ENCODE measurements at places on chromosomes 2 and 18.

DNA sequence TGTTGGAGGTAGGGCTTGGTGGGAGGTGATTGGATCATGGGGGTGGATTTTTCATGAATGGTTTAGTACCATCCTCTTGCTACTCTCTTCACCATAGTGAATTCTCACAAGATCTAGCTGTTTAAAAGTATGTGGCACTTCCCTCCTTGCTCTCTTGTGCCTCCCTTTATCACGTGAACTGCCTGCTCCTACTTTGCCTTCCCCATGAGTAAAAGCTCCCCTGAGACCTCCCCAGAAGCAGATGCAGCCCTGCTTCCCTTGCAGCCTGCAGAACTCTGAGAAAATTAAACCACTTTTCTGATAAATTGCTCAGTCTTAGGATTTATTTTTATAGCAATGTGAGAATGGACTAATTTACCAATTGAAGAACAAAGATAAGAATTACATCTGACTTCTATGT, 223.1 kb downstream of the RNF144A start:
- no peak for DNase-seq

GRCh38 chr2:36697424-36698066, 1.0 kb downstream of the VIT start:
- DNase-seq = no peak

DNA sequence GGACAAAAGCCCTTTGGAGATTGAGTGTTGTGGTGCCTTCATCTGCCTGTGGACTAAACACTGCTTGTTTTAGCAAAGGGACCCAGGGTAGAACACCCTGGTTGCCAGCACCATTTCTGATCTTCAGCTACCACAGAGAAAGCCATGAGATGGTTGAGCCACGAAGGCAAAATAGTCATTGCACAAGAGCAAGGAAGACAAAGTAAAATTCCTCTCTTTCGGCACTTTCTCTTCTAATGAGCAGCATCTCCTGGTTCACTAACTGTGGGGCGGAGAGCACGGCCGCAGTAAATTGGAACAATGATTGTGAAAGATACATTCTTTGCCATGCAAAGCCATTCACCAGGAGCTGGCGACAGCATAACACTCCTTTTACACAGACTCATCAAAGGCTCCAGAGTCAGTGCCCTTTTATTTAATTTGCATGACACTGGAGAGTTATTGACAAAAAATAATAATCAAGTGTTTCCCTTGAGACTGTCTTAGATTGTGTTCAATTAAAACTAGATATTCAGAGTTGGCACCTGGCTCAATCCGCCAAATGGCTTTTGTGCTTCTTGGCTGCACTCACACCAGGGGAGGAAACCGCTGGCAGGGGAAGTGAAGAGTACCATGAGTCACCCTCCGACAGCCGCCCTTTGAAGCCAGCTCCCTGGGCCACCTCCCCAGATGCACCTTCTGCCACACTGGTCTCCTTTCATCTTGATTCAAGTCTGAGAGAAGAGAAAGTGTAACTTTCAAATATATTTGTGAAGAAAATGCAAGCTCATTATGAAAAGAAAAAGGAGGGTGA, 100.5 kb upstream of the MEIS1 start:
- no peak for DNase-seq

GRCh38 chr18:46009125-46009840, 42.2 kb upstream of the EPG5 start:
- no peak for DNase-seq

DNA sequence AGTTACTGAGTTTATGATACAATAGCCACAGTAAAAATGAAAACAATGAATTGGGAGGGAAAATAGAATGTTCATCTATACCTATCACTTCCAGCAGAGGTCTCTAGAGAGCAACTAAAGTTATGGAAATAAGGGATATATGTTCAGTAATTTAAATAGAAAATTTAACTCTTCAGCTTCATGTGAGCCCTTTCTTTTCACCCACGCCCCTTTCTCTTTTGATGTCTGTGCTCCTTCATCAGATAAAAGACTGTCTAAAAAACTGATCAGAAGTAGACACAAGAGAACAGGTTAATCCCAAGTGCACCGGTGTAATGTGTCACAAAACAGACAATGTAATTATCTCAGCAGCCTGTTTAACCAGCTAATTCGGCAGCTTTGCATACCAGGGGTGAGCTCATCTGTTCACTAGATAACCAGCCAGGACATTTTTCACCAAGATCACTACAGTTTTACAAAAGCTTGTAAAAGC, 238.5 kb upstream of the ERBB4 start:
- DNase-seq = peak; percentile 82

DNA sequence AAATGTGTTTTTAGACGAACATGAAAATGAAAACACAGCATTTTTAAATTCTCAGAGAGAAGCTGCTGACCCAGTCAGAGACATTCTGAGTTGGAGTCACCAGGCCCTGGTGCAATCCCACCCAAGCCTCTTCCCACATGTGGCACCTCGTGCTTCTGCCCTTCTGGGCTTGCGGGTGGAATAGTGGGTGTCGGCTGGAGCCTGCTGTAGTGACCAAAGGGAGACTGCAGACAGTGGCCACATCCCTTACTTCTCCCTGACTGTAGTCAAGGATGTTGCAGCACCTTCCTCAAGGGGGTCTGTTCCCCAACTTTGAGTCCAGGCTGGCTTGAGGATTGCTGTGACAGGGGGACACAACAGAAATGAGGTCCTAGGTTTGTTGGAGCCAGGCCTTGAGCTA, 104.4 kb upstream of the GLI2 start:
- no peak for DNase-seq

DNA sequence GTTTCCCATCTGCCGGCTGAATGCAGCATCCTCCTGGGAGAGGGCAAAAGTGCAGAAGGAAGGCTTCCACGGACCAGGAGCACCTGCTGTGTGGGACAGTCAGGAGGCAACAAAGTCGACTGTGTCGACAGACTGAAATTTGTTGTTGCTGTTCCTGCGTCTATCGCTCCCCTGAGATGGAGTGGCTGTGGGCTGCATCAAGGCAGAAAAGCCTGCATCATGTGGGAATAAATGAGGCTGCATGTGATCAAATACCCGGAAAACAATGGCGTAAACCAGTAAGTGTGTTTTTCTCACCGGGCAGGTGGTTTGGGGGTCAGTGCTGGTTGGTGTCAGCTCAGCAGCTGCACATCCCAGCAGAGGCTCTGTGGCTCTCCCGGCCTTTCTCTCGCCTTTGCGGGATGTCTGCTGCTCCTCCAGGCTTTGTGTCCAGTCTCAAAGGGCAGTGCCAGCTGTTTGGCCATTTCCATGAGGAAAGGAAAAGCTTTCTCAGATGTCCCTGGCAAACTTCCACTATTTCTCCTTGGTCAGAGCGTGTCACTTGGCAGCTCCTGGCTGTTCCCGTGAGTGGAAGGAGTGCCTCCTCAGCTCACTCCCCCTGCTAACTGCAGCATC, 262.4 kb downstream of the NDUFA10 start:
- DNase-seq = no peak

- DNase-seq = no peak
Measured at GRCh38 chr2:176477336-176477735, 208.1 kb downstream of the MTX2 start.

DNA sequence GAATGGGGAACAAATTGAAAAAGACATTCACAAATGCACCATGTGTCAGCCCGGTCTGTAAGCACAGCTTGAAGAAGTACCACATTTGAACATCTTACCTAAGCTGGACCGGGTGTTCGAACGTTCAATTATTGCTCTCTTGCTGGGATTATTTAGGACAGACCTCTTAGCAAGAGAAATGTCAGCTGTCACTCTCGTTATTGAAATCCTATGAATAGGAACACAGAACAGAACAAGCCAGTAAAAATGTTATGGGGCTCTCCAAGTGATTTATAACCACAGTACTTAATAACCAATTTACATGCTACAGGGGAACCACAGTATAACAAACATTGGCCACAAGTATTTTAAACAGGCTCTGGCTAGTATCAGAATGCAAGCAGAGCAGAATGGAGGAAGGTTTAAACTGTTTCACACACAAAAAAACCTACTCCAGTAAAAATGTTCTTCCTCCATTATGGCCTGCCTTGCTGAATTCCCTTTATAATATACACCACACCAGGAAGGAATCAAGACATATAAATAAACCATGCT, 32.5 kb upstream of the ARL5A start:
- DNase-seq = peak; percentile 56

DNA sequence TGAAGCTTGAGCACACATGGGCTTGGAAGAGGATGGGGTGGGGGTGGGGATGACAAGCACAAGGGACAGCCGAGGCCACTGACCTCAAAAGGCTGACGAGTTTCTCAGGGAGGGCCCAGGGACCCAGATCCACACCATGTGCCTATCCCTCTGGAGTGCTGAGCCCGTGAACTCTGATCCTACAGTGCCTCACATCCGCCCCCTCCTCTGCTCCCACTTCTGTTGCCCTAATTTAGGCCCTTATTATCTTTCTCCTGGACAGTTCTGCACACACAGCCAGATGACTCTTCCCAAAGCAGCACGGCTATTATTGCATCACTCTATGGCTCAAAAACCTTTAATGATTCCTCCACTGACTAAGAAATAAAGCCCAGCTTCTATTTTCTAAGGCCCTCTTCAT, 24.8 kb downstream of the CYRIA start:
- DNase-seq = peak; percentile 18

DNA sequence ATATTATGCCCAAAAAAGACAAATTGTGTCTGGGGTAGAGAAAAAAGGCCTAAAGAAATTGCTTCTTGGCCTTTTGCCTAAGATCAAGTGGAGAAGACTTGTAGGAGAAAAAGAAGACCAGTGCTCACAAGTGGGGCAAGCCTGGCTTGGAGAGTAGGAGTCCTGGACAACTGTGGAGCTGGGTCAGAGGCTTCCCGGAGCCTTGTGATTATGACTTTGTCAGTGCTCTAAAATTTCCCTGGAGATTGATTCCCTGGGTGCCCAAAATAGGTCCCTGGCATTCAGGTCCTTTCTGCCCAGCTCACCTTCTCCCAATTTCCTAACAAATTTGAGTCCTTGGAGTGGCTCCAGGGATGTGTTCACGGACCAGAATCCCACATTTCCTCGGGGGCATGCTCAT, 787 bp upstream of the TRIM54 start:
- no peak for DNase-seq

- no peak for DNase-seq
Measured at GRCh38 chr2:24768013-24768412, 25.2 kb downstream of the PTRHD1 start.

- DNase-seq = no peak
Measured at GRCh38 chr18:36711014-36711725, 117.6 kb downstream of the TPGS2 start.

GRCh38 chr18:79404567-79404910, 8.8 kb downstream of the NFATC1 start:
- DNase-seq = no peak

- DNase-seq = peak; percentile 94
Measured at GRCh38 chr2:16948053-16948452, 282.4 kb upstream of the CYRIA start.

DNA sequence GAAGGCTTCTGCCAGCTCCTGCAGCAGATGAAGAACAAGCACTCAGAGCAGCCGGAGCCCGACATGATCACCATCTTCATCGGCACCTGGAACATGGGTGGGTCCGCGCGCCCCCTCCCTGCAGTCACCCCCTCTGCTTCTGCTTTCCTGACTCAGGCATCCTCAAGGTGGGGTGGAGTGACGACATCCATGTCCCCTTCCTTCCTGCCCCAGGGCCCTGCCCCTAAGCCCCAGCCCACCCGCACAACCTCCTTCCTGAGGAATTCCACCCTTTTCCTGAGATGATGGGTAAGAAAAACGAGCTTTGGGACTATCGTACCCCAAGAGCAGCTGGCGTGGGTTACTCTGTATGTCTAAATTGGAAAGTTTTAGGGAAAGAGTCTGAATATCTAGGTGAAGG, 89.7 kb upstream of the ATG16L1 start:
- DNase-seq = no peak

GRCh38 chr2:66496670-66497420, 61.9 kb downstream of the MEIS1 start:
- DNase-seq = no peak

DNA sequence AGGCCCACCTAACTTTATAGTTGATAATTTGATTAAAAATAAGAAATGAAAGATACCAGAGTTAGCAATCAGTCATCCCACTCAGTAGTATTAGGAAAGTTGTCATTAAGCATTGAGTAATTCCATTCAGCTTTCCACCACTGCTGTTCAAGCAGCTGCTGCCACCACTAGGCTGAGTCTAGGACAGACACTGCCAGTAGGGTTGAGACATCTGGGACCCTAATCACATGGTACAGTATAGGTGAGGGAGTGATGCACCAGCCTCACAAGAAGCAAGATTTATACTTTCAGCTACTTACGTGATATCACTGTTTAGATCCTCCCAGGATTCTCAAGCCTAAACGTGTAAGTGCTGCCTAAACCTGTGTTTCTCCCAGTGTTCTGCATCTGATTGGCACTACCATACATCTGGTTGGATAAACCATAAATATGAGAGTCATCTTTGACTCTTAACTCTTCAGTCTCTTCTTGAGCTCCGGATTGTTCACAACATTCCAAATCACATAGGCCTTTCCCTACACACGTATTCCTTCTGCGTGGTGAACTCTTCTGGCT, 3.2 kb downstream of the UBXN4 start:
- peak; percentile 94 for DNase-seq

DNA sequence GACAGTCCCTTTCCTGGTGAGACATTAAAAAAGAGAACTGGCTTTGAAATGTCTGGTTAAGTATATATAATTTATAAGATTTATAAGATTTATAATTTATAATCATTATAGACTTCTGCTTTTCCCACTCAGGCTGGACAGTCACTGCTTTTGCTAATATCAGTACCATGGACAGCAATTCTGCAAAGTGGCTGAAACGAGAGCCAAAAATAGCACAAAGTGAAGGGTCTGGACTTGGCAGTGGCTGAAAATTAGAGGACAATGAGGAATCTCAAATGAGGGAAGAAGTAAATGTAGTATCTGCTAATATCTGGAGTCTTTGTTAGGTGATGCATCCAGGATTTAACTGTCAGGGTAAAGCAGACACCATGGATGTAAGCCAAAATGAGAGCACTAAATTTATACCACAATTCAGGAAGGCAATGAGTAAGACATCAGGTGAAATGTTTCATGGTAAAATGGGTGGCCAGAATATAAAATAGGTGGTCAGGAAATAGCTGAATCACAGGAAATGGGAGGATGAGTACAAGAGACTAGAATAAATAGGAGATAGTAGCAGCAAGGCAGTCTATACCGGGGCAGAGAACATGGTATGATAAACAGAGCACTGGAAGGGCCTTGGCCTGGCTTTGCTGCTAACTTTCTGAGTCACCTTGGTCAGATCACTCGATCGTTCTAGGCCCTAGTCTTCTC, 39.6 kb upstream of the BOD1L2 start:
- no peak for DNase-seq

Measured in NCI-H82 (cell line).